ENCODE measurements at places on chromosomes 13 and 19.

DNA sequence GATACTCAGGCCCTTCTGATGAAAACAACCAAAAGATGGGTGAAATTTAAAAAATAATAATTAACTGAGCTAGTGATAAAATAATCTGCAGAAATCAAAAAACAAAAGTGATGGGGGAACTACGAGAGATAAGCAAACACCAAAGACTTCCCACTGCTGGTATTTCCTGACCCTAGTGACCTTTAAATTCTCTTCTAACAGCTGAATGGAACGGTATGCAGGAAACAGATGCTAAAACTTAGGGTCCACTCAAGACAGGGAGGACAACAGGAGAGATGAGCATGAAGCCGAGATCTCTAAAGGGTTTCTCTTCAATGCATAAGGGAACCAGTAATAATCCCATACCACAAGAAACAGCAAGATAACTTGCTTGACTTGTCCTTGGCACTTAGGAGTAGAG is 50.8 kb downstream of the USP12 start:
- DNase-seq, result no peak

DNA sequence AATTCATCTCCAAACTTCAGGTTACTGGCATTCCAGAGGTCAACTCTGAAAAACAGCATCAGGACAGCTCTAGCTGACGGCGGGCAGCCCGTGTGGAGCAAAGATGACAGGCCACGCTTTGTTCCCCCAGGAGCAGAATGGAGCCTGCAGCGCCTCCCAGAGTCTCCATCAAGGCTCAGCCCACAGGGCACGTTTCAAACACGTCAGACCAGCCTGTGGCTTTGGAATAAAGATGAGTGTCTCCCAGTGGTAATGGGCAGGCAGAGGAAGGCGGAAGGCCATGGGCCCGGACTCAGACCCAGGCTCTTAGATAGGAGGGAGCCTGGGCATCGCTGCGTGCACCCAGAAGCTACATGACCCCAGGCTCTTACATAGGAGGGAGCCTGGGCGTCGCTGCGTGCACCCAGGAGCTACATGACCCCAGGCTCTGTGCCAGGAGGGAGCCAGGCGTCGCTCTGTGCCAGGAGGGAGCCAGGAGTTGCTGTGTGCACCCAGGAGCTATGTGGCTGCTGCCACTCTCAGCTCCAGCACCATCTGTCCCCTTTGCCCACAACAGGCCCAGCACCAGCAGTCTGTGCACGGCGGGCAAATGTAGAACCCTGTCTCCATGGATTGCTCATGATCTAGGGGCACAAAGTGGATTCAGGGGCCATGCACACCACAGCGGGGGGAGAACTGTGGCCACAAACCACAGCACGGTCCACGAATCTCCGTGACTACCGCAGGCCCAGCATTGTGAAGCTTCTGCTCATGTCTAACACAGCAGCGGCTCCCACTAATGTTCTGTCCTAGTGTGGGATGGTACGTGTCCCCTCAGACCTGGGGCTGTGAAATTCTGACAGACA is 47.8 kb upstream of the C13orf46 start:
- no peak for DNase-seq

DNA sequence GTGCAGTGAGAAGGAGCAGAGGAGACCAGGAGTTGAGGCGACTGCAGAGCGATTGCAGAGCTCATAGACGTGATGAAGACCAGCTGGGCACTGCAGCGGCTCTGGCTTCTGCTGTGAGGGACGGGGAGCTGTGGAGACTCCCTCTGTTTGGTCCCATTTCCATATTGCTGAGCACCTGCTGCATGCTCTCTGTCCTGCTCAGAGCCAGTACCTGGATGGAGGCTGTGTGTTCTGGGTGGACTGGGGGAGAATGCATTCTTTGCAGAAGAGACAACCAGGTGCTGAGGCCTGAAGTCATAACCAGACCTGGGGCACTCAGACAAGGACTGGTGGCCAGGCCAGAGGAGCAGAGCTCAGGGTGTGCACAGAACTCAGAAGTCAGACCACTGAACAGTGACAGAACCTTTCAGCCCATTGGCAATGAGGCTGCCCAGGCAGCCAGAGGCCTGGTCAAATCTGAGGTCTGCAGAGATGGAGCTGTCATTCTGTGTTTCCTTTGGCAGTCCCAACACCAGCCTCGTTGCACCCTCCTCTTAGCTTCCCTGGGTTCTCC is 1.3 kb upstream of the A1BG start:
- DNase-seq, result no peak

- no peak for DNase-seq
Measured at GRCh38 chr19:1357531-1358109, 26.1 kb upstream of the NDUFS7 start.

DNA sequence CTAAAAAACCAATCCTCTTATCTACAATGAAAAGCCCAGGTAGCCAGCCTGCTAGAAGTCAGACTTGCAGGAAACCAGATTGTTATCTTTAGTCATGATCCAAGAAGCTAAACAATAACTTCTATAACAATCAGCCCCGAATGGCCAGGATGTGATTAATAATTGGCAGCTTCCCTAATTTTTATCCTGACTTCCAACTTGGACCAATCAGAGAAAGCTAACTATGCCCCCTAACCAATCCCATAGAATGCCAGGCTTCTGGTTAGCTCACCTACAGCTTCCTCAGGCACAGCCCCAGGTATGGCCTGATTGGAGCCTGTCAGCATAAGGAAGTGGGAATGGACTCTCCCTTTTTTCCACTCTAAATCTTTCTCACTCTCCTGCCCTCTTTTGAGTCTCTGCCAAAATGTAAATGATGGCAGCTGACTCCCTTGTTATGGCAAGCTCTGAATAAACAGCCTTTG is 394.9 kb downstream of the DLEU7 start:
- no peak for DNase-seq

- no peak for DNase-seq
Measured at GRCh38 chr19:29667387-29667783, 2.1 kb downstream of the PLEKHF1 start.

DNA sequence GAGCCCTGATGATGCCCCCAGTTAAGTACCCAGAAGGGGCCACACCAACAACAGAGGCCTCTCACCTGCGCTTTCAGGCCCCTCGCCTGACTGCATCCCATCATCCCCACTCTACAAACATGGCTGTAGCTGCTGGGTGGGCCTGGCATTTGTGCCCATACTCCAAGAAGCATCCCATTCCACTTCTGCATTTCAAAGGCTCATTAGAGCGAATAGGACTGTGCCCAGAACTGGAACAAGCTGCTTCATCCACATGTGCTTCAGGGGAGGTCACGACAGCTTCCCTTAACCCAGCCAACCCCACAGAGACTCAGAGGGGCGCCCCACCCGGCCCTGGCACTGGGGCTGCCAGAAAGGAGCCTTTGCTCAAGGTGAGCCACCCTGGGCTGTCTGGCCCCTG is 156.9 kb downstream of the SIPA1L3 start:
- no peak for DNase-seq

DNA sequence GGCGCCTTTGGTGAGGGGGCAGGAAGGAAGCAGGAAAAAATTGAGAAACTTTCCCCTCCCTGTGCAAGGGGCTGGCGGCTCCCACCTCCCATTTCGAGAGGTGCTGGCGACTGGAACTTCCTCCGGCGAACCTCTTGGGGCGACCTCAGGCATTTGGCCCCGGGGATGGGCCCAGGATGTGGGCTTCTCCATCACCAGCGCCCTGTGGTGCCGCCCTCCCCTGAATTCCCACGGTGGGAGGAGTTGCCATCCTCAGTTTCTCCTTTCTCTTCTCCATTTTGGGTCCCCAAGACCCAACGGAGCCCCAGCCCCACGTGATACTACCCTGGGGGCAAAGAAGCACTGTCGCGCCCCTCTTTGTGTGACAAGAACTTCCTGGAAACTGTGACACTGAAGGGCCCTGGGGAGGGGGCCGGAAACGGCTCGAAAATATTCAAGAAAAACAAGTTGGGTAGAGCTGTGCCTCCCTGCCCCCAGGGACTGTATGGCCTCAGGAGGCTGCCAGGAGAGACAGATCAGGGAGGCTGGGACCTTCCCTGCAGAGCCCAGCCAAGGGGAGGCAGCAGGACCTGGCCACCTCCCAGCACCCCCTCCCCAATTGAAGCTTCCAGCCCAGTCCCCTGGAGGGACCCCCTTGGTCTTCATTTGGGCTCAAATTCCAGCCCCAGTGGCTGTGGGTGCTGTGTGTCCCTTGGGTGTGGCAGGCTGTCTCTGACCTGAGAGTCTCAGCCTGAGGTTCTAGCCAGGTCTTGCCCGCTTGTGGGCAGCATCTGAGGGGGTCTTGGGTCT is 16.2 kb upstream of the AP1M2 start:
- peak; percentile 95 for DNase-seq

GRCh38 chr19:6076675-6077463 is 33.4 kb downstream of the RFX2 start:
- DNase-seq, result no peak

- DNase-seq, result no peak
Measured at GRCh38 chr13:83365723-83366122, 516.6 kb downstream of the SLITRK1 start.

DNA sequence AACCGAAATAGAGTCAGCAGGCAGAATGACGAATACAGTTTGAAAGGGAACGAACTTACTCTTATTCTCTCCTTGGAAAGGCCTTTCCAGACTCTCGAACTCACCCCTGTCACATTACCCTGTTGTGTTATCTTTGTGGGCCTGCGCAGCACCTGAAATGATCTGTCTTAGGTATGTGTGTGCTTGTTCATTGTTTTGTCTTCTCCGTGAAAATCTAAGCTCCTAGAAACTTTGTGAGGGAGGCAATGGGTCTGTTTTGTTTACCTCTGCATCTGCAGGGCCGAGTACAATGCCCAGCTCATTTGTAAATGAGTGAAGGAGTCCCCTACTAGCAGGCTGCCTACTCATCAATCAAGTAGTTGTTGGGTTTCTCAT is 19.6 kb downstream of the HMGB1 start:
- DNase-seq, result no peak

GRCh38 chr13:98511435-98511834 is 65.5 kb downstream of the STK24 start:
- DNase-seq, result no peak

DNA sequence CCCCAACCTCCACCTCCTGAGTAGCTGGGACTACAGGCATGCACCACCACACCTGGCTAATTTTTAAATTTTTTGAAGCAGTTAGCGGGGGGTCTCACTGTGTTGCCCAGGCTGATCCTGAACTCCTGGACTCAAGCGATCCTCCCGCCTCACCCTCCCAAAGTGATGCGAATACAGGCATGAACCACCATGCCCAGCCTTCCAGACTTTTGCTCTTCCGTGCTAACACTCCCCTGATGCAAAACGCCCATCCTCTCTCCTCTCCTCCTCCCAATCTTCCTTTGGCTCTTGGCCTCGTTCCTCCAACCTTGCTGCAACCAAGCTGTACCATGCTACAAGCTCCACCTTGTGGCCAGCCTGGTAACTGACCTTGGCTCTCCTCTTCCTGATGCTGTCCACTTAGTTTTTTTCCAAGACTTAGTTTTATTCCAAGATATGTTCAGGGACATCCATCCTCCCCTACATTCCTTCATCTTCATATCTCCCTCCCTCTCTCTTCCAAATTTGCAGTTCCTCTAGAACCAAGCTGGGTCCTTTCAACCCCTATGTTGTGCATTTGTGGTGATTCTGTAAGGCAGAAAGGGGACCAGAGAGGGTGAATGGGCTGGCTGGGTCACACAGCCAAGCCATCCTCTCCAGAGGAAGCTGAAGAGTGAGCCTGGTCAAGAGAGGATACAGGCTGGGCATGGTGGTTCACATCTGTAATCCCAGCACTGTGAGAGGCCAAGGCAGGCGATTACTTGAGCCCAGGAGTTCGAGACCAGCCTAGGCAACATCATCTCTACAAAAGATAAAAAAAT is 32.8 kb downstream of the TINCR start:
- no peak for DNase-seq

DNA sequence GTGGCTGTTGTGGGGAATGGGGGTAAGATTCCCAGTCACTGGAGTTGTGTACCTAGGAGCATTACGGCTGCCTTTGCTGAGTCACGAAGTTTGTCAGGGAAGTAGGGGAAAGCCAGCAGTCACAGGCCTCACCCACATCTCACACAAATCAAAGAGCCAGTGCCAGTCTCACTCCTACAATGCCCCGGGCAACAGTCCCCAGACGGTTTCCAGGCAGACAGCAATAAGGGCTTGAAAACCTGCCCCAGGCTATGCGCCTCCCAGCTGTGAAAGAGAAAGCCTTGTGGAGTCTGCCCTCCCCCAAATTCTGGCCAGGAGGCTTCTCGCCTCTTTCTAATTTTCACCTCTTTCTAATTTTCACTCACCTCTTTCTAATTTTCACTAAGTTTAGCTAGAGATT is 142.3 kb upstream of the EDNRB start:
- DNase-seq, result no peak

DNA sequence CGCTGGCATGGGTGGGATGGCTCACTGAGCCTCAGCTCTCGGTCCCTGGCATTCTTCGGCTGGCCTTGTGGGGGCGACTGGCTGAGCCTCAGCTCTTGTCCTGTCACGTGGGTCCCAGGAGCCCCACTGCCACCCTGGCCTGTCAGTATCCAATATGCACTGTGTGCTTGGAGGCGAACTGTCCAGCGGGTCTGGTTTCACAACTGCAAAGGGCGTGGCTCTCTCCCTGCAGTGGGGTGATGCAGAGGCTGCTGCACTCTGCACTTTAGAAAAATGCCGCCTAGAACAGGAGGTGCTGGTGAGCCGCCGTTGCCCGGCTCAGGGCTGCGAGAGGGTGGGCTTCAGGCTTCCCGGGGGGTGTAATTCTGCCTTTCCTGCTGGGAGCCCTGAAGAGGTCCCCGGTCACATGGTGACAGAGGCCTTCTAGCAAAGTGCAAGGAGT is 17.0 kb upstream of the TMEM255B start:
- DNase-seq, result peak; percentile 51

DNA sequence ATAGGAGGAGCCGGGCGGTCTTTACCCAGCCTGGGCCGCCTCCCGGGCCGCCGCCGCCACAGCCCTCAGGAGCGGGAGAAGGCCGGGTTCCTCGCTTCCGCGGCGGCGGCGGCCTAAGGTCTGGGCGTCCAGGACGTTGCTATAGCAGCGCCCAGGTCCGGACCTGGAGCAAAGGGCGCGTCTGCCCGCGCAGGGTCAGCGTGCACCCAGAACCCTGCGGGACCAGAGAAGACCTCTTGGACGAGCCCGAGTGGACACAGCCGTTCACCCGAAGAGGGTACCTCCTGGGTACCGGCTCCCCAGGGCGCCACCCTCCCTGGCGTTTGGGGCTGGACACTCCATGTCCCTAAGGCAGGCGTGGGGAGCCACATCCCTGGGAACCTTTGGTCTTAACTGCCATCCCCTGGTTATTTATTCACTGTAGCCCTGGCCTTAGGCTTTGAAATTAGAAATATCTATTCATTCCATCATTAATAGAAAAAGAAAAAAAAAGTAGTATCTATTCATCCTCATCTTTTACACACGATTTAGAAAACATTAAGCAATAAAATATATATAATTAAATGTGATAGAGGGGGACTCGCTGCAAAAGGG is 2.4 kb downstream of the DZIP1 start:
- DNase-seq, result no peak

GRCh38 chr13:101272886-101273285 is 143.4 kb downstream of the NALCN start:
- DNase-seq, result no peak
